ENCODE measurements at places on chromosomes 6 and 20.

DNA sequence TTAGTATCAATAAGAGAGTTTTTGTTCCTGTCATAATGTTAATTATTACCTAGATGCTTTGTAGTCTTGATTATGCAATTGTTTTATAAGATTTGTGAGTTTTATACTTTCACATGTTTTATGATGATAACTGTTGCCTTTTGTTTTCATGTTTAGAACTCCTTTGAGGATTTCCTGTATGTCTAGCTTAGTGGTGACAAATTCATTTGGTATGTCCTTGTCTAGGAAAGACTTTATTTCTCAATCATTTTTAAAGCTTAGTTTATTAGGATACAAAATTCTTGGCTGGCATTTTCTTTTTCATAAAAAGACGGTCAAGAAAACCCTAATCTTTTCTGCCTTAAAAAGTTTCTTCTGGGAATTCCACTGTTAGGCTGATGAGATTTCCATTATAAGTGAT, 849.9 kb upstream of the EYS start:
- no peak for DNase-seq

DNA sequence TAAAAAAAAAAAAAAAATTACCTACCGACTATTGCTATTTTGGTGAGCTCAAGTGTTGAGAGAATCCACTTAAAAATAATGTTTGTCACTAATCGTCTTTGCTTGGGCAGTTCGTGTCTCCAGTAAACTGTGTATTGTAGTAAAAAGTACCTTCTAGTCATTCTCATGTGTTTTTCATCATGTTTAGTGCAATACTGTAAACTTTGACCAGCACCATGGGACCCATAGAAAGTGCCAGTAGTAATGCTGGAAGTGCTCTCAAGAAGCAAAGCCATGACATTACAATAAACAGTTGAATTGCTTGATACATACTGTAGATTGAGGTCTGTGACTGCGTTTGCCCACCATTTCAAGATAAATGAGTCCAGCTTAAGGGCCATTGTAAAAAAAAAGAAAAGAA, 395.2 kb downstream of the BCKDHB start:
- DNase-seq, result no peak

DNA sequence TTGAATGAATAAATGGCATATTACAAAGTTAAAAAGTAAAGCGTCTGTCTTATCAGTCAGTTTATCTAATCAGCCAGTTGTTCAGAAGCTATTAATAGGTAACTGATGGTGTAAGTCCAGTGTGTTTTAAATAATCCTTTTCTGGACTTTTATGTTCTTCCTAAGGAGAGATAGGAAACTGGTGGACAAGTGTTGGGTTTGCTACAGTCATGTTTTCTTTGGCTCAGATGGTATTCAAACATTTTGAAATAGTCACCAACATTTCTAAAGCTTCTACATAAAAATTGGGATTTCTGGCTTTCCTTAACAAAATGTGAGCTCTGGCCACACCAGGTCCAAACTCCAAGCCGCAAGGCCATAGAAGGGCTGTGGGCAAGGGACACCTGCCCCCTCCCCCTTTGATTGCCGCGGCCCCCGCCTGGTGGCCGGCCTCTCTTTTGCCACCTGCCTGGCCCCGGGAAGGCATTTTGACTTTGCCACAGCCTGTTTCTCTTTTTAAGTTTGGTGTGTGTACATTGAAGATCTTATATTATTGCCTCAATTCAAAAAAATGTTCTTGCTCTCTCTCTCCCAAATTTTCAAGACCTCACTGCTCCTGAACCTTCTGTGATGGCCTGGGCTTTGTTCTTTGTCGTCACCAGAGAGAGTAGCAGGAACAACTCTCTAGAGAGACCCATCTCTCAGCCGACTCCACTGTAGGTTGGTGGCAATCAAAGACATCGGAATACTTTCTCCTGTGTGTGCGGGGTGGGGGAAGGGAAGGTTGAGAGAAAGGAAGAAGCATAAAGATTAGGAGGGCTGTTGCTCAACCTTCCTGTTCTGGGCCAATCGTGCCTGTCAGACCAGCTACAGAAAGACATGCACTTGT, 84.0 kb upstream of the ZNF217 start:
- peak; percentile 90 for DNase-seq

GRCh38 chr6:164013480-164014208, 599.1 kb downstream of the QKI start:
- DNase-seq, result no peak

DNA sequence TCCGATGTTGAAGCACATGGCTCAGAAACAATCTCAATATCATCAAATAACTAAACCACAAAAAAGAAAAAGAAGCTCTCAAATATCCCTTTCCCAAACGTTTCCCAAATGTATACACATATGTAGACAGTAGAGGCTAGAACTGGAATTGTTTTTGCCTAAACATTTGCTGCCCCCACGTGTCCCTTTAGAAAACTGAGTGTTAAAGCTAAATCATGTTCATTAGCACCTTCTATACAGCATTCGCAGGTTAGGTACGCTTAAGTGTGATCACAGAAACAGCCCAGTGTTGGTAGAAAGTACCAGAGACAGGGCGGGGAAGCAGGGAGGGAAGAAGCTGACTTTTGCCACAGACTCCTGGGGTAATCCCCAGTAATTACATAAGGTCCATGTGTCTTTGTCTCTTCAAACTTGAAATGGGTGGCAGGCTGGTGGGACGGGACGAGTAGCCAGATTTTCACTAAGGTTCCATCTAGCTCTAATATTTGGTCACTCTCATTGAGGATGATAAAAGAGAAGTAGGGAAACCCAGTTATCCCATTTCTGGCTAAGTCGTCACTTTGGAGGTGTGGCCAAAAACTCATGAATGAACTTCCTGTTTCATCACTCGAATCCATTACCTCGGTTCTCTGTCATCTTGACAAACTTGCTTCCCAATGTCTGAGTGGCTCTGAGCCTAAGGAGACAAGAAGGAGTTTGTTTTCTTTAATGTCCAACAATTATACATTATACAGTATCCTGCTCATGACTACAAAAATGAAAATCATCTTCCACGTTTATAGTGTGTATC, 15.0 kb upstream of the TFAP2A start:
- no peak for DNase-seq

GRCh38 chr20:54560357-54560756, 85.0 kb downstream of the DOK5 start:
- no peak for DNase-seq

GRCh38 chr6:136465766-136466303, 84.4 kb downstream of the MAP7 start:
- DNase-seq, result no peak

DNA sequence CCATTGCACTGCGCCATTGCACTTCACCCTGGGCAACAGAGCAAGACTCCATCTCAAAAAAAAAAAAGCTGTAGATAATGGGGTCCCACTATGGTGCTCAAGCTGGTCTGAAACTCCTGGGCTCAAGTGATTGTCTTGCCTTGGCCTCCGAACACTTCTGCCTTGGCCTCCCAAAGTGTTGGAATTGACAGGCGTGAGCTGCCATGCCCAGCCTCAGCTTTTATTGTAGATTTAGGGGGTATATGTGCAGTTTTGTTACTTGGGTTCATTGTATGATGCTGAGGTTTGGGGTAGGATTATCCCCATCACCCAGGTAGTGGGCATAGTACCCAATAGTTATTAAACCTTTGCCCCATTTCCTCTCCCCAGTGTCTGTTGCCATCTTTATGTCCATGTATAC, 11.4 kb downstream of the HSPA1B start:
- no peak for DNase-seq

GRCh38 chr20:3648951-3649350, 14.2 kb downstream of the GFRA4 start:
- no peak for DNase-seq

DNA sequence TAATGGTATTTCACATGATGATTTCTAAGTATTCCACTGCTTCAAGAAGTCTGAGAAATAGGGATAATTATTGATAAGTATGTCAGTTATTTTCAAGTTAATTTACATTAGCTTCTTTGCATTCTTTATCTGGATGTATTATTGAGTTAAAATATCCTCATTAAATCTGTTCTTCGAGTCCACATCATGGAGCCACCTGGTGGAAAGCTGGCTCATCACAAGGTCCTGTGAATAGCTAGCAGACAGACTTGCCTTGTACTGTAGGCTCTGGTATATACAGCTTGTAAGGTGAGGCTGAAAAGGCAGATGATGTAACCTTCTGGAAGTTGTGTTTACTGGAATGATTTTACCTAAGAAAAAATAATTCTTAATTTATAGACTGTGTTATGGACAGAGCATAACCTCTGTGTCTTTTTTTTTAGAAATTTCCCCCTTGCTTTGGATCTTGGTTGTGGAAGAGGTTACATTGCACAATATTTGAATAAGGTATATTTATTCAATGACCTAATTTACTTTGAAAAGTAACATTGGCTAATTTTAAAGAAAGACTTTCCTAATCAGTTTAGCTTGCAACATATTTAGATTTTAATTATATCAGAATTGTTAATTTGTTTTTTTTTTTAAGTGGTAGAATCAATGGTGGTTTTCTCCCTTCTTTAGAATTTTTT, 3.5 kb downstream of the NDUFAF5 start:
- DNase-seq, result peak; percentile 41

- DNase-seq, result no peak
Measured at GRCh38 chr6:136087986-136088385, 162.1 kb downstream of the MTFR2 start.

DNA sequence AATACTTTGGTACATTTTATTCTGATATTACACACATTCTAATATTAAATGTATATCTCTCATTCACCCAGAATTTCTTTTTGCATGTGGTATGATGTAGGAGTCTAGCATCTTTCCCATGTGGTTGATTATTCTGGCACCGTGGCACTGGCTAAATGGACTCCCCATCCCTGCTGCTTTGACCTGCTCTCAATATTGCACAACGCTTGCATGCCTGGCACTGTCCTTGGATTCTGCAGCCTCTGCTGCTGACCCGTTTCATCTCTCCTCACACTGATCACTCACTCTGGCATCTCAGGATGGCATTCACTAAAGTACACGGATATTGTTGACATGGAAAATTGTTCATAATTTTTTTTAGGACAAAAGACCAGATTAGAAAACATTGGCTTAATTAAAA, 11.5 kb upstream of the DACT2 start:
- no peak for DNase-seq

- DNase-seq, result no peak
Measured at GRCh38 chr20:60540591-60540990, 582.4 kb downstream of the CDH26 start.

DNA sequence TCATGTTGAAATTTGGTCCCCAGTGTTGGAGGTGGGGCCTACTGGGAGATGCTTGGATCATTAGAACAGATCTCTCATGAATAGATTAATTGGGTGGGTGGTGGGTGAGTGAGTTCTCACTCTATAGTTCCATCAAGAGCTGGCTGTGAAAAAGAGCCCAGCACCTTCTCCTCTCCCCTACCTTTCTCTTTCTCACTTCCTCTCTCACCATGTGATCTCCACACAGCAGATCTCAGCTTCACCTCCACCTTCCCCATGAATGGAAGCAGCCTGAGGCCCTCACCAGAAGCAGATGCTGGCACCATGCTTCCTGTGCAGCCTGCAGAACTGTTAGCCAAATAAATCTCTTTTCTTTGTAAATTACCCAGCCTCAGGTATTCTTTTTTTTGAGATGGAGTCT, 12.9 kb upstream of the GMNN start:
- no peak for DNase-seq

DNA sequence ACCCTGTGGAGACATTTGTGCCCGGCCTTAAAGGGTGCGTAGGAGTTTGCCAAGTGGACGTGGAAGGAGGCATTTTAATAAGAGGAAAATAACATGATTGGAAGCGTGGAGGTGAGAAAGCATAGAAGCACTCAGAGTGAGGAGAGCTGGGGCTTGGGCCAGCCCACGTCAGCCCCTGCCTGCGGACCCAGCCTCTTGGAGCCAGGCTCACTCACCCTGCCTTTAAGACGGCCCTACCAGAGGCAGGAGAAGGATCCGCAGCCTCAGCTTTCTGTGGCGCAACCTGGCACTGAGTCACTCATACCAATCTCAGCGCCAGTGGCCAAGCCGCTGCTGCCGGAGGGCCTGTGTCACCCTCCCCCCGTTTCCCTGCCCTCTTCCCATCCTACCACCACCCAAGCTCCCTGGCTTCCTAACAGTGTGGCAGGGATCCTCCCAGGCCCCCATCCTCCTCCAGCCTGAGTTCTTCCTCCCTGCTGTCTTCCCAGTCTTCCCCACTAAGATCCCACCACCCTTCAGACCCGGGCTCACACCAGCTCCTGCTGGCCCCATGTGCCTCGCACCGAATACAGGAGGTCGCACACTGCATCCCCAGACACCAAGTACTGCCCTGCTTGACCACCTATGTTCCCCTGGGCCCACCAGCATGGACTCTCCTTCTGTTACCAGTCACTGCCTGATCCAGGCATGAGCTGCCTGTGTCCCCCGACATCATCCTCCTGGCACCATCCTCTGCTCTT, 285.2 kb downstream of the UST start:
- DNase-seq, result no peak

Measured in GF-D8 (cell line).